ENCODE measurements at places on chromosomes 3 and 15.

DNA sequence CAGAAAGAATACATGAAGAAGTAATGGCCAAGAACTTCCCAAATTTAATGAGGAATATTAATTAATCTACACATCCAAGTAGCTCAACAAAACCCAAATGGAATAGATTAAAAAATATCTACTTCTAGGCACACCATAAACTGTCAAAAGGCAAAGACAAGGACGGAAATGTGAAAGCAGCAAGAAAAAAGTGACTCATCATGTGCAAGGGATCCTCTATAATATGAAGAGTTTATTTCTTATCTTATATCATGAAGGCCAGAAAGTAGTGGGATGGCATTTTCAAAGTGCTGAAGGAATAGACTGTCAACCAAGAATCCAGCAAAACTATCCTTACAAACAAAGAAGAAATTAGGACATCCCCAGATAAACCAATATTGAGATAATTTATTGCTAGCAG, 73.9 kb upstream of the PRICKLE2 start:
- DNase-seq: no peak

- DNase-seq: no peak
These were observed 44.5 kb upstream of the CCDC80 start for GRCh38 chr3:112685420-112685819.

- DNase-seq: no peak
These were observed 122.0 kb upstream of the PROK2 start for GRCh38 chr3:71906976-71907375.

- no peak for DNase-seq
These were observed 13.1 kb downstream of the CCR5AS start for GRCh38 chr3:46393554-46394434.

DNA sequence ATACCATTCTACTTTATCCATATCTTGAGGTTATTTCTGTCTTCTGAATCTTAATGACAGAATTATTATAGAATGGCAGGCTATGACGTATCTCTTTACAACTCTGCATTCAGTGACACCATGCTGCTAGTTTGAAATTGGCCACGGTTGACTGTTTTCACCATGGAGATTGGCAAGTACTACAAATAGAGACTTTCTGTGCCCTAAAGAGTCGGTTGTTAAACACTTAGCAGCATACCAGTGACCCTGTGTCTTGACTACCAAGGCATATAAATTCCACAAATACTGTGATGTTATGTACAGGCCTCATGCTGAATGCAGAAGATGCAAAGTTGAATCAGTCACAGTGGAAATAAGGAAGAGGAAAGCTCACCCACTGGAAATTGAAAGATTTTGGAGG, 67.0 kb upstream of the CADPS start:
- no peak for DNase-seq

GRCh38 chr3:69433121-69433968, 47.5 kb upstream of the FRMD4B start:
- no peak for DNase-seq

DNA sequence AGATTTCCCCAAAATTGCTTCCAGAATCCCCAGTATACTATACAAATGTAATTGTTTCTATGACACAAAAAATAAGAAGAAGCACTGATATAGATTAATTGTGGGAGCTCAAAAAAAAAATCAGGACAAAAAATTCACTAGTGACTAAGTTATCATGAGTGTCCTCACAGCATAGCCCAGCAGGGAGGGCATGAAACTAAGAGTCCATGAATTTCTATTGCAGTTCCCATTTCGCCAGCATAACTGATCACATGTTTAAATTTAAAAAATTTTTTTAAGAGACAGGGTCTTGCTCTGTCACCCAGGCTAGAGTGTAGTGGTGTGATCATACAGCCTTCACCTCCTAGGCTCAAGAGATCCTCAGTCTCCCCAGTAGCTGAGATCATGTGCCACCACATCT, 10.6 kb downstream of the NCEH1 start:
- no peak for DNase-seq

DNA sequence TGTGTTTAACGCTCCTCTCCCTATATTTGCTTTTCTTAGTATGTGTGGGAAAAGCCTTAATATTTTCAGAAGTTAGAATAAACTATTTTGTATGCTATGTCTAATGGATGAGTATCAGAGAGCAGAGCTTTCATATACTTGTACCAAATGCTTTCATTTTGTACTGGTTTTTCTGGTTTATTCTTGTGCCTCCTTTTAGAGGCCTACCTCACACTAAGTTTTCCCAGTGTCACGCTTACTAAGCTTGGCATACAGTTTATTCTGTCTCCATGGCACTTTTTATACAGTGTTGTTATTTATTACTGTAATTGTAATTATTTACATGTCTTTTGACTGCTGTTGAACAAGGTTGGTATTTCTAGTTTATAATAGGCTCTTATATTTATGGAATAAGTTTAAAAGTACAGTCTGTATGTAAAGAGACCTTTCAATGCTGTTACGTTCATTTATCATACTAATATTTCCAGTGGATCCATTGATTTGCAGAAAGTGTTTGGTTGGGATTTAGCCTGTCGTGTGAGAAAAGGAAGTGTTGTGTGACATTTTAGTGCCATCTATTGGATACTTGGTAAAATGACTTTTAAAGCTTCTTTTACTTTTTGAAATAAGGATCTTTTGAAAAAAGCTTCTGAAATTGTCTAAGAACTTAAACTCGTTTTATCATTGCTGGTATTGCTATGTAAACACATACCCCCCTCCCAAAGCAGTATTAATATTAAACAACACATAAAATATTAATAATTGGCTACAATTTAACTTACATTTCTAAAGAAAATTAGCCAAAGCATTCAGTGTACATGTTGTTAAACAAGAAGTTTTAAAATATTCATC, 5.2 kb upstream of the EBLN2 start:
- DNase-seq: no peak

DNA sequence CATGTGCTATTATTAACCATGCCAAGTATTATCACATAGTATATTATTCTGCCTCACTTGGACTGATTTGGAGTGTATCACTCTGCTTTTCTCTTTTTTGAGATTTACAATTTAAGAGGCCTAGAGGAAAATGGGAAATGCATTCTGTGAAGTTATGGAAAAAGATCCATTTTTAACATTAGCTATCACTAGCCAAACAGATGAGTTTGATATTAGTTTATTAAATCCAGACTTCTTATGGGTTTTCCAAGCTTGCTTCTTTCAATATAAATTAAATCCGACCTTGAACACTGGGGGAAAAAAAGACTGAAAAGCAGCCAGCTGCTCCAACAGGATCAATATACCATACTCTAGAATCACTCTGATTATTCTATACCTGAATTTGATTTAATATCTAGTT, 30.1 kb upstream of the PLOD2 start:
- DNase-seq: no peak

- no peak for DNase-seq
These were observed 20.8 kb downstream of the CCR1 start for GRCh38 chr3:46187341-46187700.

DNA sequence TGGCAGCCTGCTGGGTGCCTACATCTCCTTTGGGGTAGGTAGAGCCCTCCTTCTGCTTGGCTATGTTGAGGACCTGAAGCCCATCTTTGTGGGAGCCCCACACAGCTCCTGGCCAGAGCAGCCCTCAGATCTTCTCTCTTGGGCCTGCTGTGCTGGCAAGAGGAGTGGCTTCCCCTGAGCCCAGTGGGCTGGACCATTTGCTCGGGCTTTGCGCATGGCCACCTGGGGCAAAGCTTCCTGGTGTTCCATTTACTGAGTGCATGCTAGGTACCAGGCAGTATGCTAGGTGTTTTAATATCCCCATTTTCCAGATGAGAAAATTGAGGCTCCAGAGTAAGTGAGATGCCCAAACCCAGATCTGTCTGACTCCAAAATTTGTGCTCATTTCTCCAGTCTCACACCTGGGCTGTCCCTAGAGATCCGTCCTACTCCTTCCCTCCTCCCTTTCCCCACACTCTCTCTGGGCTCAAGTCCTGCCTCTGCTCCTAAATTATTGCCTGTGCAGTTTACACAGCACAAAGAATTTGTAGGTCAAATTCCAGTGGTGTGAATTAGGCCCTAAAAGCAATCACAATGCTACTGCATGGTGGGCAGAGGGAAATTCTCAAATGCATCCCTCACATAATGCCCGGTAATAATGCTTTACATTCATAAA, 39.7 kb downstream of the SLC28A1 start:
- no peak for DNase-seq

DNA sequence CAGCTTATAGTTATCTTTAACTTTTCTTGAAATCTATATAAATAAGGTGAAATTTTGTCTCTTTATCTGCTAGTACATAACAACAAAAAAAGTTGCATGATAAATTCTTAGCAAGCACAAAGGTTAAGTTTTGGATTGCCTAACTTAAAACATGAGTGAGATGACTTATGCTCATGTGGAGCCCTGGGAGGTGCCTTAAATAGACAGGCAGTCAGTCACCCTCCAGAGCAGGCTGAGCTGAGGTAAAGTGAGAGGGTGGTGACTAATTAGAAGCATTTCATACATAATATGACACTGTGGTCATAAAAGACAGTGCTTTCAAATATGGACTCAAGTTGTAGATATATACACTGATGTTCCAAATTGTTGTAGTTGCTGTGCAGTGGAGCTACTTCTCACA, 14.6 kb upstream of the MME start:
- DNase-seq: no peak

- no peak for DNase-seq
These were observed 2.5 kb downstream of the CD200 start for GRCh38 chr3:112335434-112335781.

DNA sequence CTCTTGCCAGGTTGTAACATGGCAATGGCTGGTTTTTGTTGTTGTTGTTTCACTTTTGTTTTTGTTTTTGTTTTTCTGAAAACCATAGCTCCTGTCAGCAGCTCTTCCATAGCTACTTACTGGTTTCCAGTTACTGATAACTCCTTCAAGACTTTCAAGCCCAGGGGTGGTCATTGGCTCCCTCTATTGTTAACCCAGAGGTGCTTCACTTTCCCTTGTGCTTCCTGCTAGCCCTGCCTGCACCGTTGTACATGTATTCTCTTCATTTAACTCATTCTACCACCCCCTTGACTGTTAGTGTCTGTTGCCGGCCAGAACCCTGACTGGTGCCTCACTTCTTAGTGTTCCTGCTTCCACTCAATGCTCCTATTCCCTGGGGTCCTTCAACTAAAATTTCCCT, 4.2 kb upstream of the TRAT1 start:
- no peak for DNase-seq

DNA sequence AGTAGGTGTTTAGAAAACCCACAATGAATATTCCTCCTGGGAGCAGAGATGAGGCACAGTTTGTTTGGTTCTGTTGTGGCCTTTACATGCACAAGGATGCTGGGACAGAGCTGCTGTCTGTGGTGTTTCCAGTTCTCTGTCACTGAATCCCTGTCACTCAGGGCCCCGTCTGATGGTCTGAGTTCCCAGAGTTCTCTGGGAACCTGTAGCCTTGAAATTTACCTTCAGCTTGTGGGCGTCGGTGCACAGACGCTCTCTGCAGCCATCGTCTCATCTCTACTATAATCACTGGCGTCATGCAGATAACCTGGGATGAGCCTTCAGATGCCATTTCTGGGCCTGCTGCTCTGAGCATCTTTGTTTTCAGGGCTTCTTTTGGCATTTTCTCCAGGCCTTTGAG, 81.9 kb downstream of the LRRK1 start:
- DNase-seq: no peak

DNA sequence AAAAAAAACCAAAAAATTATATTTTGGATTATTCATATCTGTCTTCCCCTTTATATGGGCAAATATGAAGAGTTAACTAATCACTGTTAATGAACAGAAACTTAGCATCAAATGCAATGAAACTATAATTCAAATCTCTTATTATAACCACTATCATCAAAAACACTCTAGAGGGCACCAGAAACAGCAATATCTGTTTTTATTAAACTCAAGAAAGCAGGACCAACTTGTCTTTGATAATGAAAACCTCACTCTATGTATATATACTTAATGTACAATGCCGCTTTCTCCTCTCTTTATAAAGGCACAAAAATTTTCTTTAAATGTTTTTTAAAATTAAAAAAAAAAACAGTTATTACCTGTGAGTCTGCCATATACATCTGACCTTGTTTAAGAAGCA, 92.7 kb downstream of the UACA start:
- DNase-seq: no peak

- DNase-seq: no peak
These were observed 83.2 kb downstream of the RAB11A start for GRCh38 chr15:65952391-65953053.

- no peak for DNase-seq
These were observed 314.9 kb upstream of the TMCO5A start for GRCh38 chr15:37619358-37620042.

DNA sequence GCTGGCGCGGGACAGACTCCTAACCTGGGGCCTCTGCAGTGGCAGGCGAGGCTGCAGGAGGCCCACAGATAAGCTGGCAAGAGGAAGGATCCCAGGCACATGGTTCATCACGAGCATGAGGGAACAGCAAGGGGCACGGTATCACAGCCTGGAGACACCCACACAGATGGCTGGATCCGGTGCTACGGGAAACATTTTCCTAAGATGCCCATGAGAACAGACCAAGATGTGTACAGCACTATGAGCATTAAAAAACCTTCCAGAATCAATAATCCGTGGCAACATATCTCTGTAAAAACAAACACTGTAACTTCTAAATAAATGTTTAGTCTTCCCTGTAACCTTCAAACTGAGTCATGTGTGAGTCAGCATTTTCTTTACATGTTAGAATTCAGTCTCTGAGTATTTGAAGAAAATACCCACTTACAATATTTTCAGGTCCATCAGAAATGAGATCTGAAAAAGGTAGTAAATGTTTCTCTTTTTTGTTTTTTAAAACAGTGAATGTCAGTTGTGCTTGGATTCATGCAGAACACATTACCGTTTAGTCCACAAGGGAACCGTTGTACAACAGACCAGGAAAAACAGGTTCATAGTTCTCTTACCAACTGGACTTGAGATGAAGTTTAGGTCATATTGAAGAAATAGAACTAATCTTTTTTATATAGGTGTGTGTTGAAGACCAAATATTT, 75.9 kb downstream of the BOC start:
- DNase-seq: no peak

GRCh38 chr3:155701882-155702465, 42.9 kb downstream of the PLCH1 start:
- DNase-seq: no peak

DNA sequence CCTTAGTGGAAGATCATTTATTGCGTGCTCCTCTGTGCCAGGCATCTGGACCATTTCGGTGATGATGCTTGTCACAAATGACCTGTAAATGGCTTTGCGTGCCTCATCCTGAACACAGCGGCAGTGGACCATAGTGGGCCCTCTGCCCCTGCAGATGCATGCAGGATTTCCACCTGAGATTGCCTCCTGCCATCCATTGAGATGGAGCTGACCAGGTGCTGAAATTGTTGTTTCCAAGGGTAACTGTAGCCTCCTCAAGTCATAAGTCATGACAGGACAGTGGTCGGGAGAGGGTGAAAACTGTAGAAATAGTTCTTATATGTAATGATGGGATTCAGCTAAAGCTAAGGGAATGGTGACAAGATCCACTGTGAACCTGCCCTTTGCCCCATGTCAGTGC, 35.5 kb downstream of the CLSTN2 start:
- DNase-seq: no peak

DNA sequence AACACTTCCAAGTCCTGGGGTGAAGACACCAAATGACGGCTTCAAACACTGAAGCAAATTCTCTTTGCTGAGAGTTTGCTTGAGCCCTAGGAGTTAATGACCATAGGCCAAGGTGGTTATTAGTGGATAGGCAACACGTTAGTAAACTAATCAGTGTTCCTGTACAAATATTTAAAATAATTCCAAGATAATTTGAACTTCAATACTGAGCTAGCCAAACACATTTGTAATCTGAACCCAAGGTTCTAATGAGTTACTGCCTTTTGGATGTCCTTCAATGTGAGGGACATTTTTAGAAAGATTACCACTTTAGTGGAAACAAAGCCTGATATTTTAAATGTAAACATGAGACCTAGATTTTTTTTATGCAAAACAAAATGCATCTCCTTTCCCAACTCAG, 94.6 kb downstream of the THRB start:
- DNase-seq: no peak

Measured in stimulated activated CD4-positive, alpha-beta T cell treated with anti-CD3 and anti-CD28 coated beads, TNF-alpha, amount 100 ng/mL, for 24 hours (primary cell).